ENCODE measurements at places on chromosomes 16 and 17.
A peak's percentile ranks its signal among the peaks of the same experiment; 100 is the strongest.

DNA sequence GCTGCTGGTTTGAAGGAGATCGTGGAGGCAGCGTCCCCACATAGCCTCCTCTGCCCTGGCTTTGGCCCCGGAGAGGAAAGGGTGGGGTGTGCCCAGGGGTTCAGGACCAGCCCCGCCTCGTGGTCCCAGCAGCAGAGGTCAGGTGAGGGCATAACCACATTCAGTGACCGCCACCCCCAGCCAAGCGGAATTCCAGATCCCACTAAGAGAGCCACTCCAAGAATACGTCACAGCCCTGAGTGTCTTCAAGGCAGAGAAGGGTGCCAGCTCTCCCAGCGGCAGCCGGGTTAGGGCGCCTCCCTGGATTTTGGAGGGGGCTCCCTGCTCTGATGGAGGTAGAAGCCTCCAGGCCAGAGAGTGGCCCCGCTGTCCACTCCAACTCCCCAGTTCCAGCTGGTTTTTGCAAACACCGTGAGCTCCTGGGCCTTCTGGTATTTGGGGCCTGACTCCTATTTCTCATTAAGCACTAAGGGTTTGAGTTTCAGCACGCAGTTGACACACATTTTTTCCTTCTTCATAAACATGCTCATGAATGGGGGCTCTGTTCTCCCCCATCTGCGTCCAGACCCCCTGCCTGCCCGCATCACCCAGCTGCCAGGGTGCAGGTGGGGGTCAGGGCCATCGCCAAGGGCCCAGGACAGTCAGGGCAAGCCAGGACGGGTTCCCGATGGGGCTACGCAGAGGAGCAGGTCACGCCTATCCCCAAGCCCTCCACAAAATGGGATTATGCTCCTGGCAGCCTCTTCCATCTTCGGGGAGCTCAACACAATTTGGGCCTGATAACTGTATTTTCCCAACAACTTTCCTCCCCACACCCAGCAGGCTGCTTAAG lies 98.4 kb upstream of the PLCG2 start:
- no peak overlapping the region for H3K4me3 ChIP-seq
- no peaks in the 10 kb centered on the region for H3K4me1 ChIP-seq
- DNase-seq: no peak
- peaks cover 27% of the 10 kb centered on the region for H3K36me3 ChIP-seq
- H3K27me3 ChIP-seq: no peaks in the 10 kb centered on the region
- no peak overlapping the region for H3K27ac ChIP-seq

- H3K27ac ChIP-seq: peak overlapping the region; percentile 26
- H3K36me3 ChIP-seq: peaks cover 27% of the 10 kb centered on the region
- no peak overlapping the region for H3K4me3 ChIP-seq
- no peak for DNase-seq
These were observed 19.8 kb upstream of the CBFB start for GRCh38 chr16:67009158-67009557.

DNA sequence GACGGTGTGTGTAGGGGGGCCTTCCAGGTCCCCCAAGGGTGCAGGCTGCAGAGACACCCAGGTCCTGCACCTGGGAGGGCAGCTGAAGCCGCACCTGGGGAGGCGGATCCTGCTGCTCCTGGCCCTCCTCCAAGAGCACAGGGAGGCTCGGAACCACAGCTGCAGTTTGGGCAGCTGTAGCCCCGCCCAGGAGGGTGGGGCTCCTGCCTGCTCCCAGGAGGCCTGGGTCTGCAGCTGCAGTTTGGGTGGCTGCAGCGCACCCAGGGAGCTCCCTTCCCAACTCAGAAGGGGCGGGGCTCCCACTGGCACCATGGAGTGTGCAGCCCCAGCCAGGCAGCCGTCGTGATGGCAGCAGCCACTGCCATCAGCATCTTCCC lies 69.4 kb upstream of the NKD1 start:
- H3K4me3 ChIP-seq: no peak overlapping the region
- no peaks in the 10 kb centered on the region for H3K36me3 ChIP-seq
- H3K27ac ChIP-seq: no peak overlapping the region

GRCh38 chr17:27762527-27763305 lies 37.6 kb downstream of the NOS2 start:
- no peaks in the 10 kb centered on the region for H3K4me1 ChIP-seq
- H3K36me3 ChIP-seq: no peaks in the 10 kb centered on the region
- peak; percentile 49 for DNase-seq
- no peak overlapping the region for H3K27ac ChIP-seq
- H3K27me3 ChIP-seq: no peaks in the 10 kb centered on the region

DNA sequence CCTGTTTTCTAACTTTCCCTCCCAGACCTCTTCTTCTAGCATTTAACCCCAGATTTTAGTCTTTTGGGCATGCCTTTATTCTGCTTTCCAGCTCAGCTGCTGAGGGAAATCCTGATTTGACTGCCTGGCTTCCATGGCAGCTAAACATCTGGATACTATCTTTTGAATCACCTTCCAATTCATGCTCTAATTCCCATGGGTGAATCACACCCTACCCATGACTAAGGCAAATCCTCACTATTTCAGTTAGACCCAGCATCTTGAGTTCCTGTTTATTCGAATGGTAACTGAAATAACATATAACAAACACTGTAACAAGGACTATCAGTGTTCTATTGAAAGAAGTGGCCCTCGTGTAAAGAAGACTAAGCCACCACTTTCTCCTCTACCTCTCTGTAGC lies 29.8 kb downstream of the CA10 start:
- H3K36me3 ChIP-seq: no peaks in the 10 kb centered on the region
- H3K4me1 ChIP-seq: no peaks in the 10 kb centered on the region
- no peak for DNase-seq
- no peaks in the 10 kb centered on the region for H3K27me3 ChIP-seq
- H3K27ac ChIP-seq: no peak overlapping the region

- peak overlapping the region; percentile 2 for H3K27ac ChIP-seq
- no peak overlapping the region for H3K4me3 ChIP-seq
- no peaks in the 10 kb centered on the region for H3K27me3 ChIP-seq
- peaks cover 33% of the 10 kb centered on the region for H3K36me3 ChIP-seq
These were observed 54.2 kb downstream of the WIPI1 start for GRCh38 chr17:68403122-68403521.

DNA sequence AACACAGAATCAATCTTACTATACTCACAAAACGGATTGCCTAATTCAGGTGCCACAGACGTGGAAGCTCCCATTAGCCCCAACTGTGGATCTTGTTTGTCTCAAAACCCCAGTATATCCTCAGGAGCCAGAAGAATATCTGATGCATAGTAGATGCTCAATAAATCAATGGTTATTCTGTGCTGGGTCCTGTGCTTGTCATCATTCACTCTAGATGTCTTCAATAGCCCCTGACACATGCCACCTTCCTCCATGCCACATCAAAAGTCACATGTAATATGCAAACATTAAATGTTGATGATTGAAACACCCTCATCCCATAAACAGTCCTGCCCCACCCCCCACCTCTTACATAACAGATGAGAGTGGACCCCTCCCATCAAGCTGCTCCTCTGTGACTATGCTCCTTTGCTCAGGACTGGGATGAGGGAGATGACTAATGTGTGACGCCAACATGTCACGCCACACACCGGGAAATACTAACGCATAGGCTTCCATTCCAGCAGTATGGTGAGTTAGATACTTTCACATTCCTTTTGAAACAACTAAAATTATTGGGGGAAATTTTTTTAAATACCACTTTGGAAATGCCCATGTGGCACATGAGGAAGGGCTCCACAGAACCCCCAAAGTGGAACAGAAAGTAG lies 267.6 kb upstream of the SDK2 start:
- H3K27me3 ChIP-seq: peaks cover 13% of the 10 kb centered on the region
- no peak for DNase-seq

- no peaks in the 10 kb centered on the region for H3K27me3 ChIP-seq
- peaks cover 66% of the 10 kb centered on the region for H3K4me1 ChIP-seq
- H3K27ac ChIP-seq: peak overlapping the region; percentile 100
- peak overlapping the region; percentile 94 for H3K4me3 ChIP-seq
These were observed 2.7 kb downstream of the MNT start for GRCh38 chr17:2398182-2398581.

- peak overlapping the region; percentile 51 for H3K27ac ChIP-seq
- no peaks in the 10 kb centered on the region for H3K27me3 ChIP-seq
- peaks cover 37% of the 10 kb centered on the region for H3K36me3 ChIP-seq
- H3K4me1 ChIP-seq: peaks cover 63% of the 10 kb centered on the region
- H3K4me3 ChIP-seq: peak overlapping the region; percentile 6
- DNase-seq: no peak
These were observed 100.8 kb upstream of the CORO6 start for GRCh38 chr17:29723278-29724047.

- peaks cover 26% of the 10 kb centered on the region for H3K27me3 ChIP-seq
- H3K36me3 ChIP-seq: no peaks in the 10 kb centered on the region
- DNase-seq: peak; percentile 55
- H3K4me3 ChIP-seq: no peak overlapping the region
- H3K4me1 ChIP-seq: no peaks in the 10 kb centered on the region
These were observed 3.9 kb downstream of the CDH11 start for GRCh38 chr16:65117811-65118448.

- DNase-seq: no peak
- no peaks in the 10 kb centered on the region for H3K27me3 ChIP-seq
- peaks cover 4% of the 10 kb centered on the region for H3K36me3 ChIP-seq
- no peak within 1 kb of the TSS for H3K27ac ChIP-seq
- H3K4me3 ChIP-seq: no peak within 1 kb of the TSS
These were observed at the start of gene CACNG1 for GRCh38 chr17:67044016-67044772. TSS of gene CACNG1 (plus strand) at chr17:67044554. CDS start at chr17:67044661, 107 bp downstream.

DNA sequence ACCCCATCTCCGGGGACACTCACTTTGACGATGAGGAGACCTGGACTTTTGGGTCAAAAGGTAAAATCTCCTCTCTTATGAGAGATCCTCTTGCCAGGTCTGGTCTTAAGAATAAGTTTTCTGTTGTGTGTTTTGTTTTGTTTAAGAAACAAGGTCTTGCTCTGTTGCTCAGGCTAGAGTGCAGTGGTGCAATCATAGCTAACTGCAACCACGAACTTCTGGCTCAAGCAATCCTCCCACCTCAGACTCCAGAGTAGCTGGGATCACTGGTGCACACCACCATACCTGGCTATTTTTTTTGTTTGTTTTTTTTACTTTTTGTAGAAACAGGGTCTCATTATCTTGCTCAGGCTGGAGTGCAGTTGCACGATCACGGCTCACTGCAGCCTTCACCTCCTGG lies 4.1 kb downstream of the MMP25 start:
- peaks cover 76% of the 10 kb centered on the region for H3K4me1 ChIP-seq
- H3K27ac ChIP-seq: peak overlapping the region; percentile 70
- H3K36me3 ChIP-seq: peaks cover 65% of the 10 kb centered on the region
- peaks cover 10% of the 10 kb centered on the region for H3K27me3 ChIP-seq

DNA sequence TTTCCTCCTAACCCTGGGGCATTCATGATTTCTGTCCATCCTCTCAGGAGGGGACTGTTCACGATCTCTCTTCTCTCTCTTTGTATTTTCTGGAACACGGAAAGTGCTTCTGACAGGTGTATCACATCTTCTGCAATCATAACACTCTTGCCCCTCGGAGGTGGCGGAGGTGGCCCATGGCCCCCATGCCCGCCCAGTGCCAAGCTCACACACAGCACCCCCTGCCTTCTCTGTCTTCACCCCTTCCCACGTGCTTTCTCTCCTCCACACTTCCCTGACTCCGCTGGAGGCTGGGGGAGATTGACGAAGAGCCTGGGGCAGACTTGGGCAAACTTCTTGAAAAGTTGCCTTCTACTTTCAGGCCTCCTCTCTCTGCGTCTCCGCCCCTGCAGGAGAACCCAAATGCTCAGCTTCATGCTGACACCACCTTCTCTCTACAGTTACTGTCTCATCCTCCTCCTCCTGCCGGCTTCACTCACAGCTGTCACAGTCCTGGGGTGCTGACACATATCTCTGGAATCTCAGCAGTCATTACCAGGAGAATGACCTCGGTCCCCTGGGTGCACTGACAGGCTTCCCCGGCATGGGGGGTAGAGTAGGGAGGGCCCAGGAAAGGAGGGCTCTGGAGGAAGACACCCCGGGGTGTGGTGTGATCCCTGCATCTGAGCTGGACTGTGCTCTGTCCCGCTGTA lies 127.1 kb downstream of the ENGASE start:
- no peak overlapping the region for H3K4me3 ChIP-seq
- H3K27ac ChIP-seq: no peak overlapping the region
- no peaks in the 10 kb centered on the region for H3K4me1 ChIP-seq
- H3K27me3 ChIP-seq: peaks cover 1% of the 10 kb centered on the region
- DNase-seq: no peak

GRCh38 chr17:7326186-7326585 lies 2.9 kb downstream of the NEURL4 start:
- no peaks in the 10 kb centered on the region for H3K27me3 ChIP-seq
- no peak overlapping the region for H3K27ac ChIP-seq
- peaks cover 36% of the 10 kb centered on the region for H3K36me3 ChIP-seq
- no peak overlapping the region for H3K4me3 ChIP-seq

GRCh38 chr17:75505640-75506039 lies 9.7 kb downstream of the CASKIN2 start:
- H3K27ac ChIP-seq: no peak overlapping the region
- H3K27me3 ChIP-seq: no peaks in the 10 kb centered on the region
- H3K36me3 ChIP-seq: no peaks in the 10 kb centered on the region
- no peaks in the 10 kb centered on the region for H3K4me1 ChIP-seq

DNA sequence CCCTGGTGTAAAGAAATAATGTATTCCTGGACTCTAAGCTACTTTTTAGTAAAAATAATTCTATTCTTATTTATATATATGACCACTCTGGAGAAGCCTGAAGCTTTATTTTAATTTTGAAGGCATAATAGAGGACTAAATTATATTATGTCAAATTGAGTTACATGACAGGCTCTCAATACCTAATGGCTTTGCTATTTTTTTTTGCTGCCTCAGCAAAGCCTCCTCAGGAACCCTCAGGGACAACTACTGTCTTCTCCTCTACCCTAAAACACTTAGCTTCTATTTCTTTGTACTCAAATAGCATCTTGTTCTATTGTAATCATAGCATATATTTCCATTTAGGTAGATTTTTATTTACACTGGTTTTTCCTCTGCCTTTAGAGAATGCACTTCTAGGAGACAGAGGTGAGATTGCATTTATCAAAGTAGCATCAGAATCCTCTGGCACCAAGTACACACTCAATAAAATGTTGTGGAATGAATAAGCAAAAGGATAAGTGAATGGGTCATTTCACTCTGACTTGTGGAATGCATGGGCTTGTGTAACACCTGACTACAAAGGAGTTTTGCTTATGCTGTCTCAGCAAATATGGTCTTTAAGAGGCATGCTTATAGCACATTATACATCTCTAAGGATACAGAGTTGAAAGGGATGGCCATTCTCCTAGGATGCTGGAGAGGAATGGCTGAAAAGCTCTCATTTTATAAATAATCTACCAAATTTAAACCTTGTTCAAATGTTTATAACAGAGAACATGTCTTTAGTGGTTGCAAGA lies 605.2 kb downstream of the KCNJ2 start:
- H3K27me3 ChIP-seq: no peaks in the 10 kb centered on the region
- no peak overlapping the region for H3K27ac ChIP-seq
- no peaks in the 10 kb centered on the region for H3K4me1 ChIP-seq
- H3K4me3 ChIP-seq: no peak overlapping the region
- DNase-seq: no peak
- no peaks in the 10 kb centered on the region for H3K36me3 ChIP-seq
